ENCODE measurements at places on chromosomes 12 and 14. TPM values are rescaled to one million over a fixed set of nuclear protein-coding genes. Genes with fewer than 3 reads are reported as not detected.

The FKBP4 gene
- 166 TPM for total RNA-seq

The DPPA3 gene
- total RNA-seq, result not detected

The OTUB2 gene
- total RNA-seq, result 6.3 TPM

The SERPINA5 gene
- total RNA-seq, result not detected

The BCL11B gene
- total RNA-seq, result 52.9 TPM

The MYH6 gene
- 0.71 TPM for total RNA-seq

The LIN52 gene
- total RNA-seq, result 19.7 TPM

The LTBR gene
- total RNA-seq, result 0.61 TPM

The TAS2R9 gene
- total RNA-seq, result not detected

Data from activated T-helper 17 cell treated with anti-CD3 and anti-CD28 coated beads, Interleukin-2, amount 50 U/mL, for 72 hours (primary cell).